NCI-H146 (cell line): ENCODE measurements at places on chromosomes 5 and 9.
A peak's percentile ranks its signal among the peaks of the same experiment; 100 is the strongest.

DNA sequence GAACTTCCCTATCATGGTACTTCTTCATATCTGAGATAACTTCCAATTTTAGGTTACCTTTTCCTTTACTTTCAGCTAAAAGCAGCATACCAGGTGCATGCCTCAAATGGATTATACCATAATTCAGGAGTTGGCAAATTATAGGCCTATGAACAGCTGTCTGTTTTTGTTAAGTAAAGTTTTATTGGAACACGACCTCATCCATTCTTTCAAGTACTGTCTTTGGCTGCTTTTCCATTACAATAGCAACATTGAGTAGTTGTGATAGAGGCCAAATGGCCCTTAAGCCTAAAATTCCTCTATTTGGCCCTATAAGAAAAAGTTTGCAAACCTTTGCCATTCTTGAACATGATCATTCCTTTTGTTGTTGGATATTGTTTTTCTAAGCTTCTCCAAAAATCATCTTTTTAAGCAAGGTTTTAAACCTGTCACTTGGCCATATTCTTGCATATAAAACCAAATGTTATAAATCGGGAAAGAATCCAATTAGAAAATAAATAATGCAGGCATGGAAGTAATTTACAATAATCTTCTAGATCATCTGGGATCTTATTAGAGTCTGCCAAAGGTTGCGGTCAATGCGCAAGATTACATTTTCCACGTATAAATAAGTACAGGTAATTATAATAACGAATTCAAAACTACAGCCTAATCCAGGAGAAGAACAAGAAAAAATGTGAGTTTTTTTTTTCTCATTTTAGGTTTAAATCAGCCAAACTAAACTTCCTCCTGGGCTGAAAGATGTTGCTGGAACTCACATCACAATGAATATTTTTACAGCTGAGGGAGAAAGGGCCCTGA lies 226.5 kb upstream of the ANKRD55 start:
- DNase-seq = no peak

DNA sequence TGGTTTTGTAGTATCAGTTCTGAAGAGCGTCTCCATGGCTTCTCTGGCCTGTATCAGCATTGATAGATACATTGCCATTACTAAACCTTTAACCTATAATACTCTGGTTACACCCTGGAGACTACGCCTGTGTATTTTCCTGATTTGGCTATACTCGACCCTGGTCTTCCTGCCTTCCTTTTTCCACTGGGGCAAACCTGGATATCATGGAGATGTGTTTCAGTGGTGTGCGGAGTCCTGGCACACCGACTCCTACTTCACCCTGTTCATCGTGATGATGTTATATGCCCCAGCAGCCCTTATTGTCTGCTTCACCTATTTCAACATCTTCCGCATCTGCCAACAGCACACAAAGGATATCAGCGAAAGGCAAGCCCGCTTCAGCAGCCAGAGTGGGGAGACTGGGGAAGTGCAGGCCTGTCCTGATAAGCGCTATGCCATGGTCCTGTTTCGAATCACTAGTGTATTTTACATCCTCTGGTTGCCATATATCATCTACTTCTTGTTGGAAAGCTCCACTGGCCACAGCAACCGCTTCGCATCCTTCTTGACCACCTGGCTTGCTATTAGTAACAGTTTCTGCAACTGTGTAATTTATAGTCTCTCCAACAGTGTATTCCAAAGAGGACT lies 1.5 kb downstream of the GPR21 start:
- DNase-seq = no peak

GRCh38 chr5:147046281-147046680 lies 167.7 kb upstream of the PPP2R2B start:
- peak; percentile 25 for DNase-seq

- no peak for DNase-seq
Observed at GRCh38 chr9:69380301-69380700, 55.3 kb downstream of the ENTREP1 start.

- no peak for DNase-seq
Observed at GRCh38 chr5:178232920-178233429, 373 bp upstream of the PHYKPL start.

- no peak for DNase-seq
Observed at GRCh38 chr9:136710543-136710942, 1.8 kb upstream of the DIPK1B start.

- DNase-seq = no peak
Observed at GRCh38 chr5:163079618-163080017, 357.8 kb upstream of the CCNG1 start.

- DNase-seq = no peak
Observed at GRCh38 chr9:110886832-110887231, 151.4 kb downstream of the LPAR1 start.

DNA sequence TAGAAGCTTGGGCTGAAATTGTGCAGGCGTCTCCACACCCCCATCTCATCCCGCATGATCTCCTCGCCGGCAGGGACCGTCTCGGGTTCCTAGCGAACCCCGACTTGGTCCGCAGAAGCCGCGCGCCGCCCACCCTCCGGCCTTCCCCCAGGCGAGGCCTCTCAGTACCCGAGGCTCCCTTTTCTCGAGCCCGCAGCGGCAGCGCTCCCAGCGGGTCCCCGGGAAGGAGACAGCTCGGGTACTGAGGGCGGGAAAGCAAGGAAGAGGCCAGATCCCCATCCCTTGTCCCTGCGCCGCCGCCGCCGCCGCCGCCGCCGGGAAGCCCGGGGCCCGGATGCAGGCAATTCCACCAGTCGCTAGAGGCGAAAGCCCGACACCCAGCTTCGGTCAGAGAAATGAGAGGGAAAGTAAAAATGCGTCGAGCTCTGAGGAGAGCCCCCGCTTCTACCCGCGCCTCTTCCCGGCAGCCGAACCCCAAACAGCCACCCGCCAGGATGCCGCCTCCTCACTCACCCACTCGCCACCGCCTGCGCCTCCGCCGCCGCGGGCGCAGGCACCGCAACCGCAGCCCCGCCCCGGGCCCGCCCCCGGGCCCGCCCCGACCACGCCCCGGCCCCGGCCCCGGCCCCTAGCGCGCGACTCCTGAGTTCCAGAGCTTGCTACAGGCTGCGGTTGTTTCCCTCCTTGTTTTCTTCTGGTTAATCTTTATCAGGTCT lies at the start of gene C9orf72:
TSS of gene C9orf72 (minus strand) at position 564 of the 716 bp plus-strand sequence. CDS start 6,361 bp downstream, outside the sequence.
- DNase-seq = peak; percentile 89

DNA sequence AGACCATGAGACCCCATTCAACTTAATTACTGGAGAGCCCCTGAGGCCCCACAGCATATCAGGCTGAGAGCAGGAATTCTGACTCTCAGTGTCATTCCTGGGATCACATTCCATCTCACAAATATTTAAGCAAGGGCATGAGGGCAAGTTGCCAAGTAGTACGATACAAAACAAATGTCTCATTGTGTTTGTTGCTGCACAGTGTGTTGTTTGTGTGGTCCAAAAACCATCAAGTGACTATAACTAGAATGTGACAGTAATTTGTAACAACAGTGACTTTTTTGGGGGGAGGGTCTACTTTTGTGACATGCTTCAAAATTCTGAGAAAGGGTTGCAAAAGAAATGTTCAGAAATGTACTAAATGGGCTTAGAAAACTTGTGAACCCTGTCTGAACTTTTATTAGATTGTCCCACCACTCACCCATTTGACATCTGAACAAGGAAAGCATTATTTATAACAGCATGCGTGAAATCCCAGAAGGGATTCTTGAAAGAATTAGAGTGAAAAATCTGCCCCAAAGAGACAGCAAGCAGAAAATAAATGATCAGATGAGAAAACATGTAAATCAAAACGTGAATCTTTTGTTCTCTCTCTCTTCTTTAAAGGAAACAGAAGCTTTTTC lies 347.0 kb downstream of the NTRK2 start:
- DNase-seq = no peak

DNA sequence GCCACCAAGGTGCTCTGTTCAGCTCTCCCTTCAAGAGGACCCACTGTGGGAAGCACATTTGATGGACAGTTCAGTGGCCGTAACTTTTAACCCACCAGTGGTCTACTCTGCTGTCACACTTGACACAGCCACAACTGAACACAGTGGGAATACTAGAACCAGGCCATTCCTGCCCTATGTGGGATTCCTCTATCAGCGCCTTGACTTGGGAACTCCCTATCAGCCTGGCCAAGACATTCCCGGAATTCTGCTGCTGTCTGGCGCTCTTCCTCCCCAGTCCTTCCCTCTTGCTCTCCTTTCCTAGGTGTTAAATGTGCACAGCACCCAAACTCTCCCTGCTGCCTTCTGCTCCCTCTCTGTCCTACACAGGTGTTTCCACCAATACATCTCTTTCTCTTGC lies 23.1 kb upstream of the SH3PXD2B start:
- DNase-seq = no peak

GRCh38 chr9:133396952-133397351 lies 20.8 kb downstream of the STKLD1 start:
- DNase-seq = no peak

DNA sequence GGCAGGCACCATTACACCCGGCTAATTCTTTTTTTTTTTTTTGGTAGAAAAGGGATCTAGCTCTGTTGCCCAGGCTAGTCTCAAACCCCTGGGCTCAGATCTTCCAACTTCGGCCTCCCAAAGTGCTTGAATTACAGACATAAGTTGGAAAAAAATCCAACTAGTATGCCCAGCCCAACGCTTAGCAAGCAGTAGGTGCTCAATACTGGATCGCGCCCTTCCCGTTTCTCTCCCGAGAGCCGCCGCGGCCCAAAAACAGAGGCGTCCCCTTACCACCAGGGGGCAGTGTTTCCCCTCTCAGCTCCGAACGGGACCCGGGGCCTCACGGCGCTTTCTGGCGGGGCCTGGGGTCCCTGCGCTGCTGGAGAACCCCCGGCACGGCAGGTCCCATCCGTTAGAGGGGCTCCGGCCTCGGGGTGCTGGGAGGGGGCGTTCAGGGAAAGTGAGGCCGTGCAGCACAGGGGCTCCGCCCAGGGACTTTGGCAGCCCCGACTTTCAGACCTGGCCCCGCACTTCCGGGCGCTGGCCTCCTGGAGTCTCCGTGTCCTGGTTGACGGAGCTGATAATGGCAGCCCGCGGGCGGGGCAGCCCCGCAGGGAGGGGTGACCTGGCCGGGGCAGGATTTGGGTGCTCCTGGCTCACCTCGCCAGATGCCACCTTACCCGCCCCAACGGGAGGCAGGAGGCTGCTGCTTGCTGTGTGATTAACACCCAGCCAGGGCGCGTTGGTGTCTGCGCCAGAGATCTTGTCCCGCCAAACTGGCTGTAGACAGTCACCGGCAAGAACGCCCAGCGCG lies 15.2 kb downstream of the PTGES start:
- peak; percentile 46 for DNase-seq

- DNase-seq = no peak
Observed at GRCh38 chr9:81628897-81629296, 60.5 kb downstream of the TLE1 start.

- DNase-seq = peak; percentile 98
Observed at GRCh38 chr5:135821061-135821801, 13.2 kb upstream of the SLC25A48 start.

- no peak for DNase-seq
Observed at GRCh38 chr9:88280816-88281382, 107.3 kb upstream of the SPIN1 start.

DNA sequence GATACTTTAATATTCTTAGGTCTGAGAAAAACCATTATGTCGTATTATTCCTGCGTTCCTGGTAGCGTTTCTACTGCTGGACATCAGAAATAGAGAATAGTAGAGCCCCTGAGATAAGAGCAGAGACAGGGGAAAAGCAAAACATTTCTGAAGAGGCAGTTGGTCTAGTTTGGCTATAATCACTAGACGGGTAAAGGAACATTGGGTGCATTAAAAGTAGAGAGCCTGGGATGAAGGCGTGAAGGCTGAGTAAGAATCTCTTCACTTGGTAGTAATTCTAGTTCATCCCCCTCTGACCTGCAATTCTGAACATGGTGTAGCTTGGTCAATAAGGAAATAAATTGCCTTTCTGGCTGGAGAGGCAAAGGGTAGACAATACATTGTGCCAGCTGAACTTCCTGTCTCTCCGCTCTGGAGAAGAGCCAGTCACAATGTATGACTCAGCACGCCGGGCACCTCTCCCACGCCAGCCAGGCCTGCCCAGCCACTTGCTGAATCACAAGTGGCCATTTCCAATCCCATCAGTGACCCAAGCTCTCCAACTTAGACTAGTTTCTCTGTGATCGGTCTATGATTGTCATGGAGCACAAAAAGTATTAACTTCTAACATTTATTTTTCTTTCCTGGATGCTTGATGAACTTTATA lies 75.4 kb downstream of the STK32A start:
- DNase-seq = peak; percentile 17

GRCh38 chr9:134669399-134669955 lies 27.9 kb downstream of the COL5A1 start:
- DNase-seq = no peak

GRCh38 chr9:133141833-133142595 lies 21.0 kb upstream of the RALGDS start:
- DNase-seq = no peak

- no peak for DNase-seq
Observed at GRCh38 chr5:27814983-27815382, 776.6 kb upstream of the CDH9 start.

- DNase-seq = no peak
Observed at GRCh38 chr9:14434971-14435718, 121.2 kb upstream of the NFIB start.
